ENCODE measurements at places on chromosomes 4 and X.

- DNase-seq = no peak
These were observed 64.6 kb upstream of the TRPC5 start for GRCh38 chrX:112147206-112147605.

GRCh38 chrX:74061879-74062278, 242.1 kb upstream of the ZCCHC13 start:
- no peak for DNase-seq

DNA sequence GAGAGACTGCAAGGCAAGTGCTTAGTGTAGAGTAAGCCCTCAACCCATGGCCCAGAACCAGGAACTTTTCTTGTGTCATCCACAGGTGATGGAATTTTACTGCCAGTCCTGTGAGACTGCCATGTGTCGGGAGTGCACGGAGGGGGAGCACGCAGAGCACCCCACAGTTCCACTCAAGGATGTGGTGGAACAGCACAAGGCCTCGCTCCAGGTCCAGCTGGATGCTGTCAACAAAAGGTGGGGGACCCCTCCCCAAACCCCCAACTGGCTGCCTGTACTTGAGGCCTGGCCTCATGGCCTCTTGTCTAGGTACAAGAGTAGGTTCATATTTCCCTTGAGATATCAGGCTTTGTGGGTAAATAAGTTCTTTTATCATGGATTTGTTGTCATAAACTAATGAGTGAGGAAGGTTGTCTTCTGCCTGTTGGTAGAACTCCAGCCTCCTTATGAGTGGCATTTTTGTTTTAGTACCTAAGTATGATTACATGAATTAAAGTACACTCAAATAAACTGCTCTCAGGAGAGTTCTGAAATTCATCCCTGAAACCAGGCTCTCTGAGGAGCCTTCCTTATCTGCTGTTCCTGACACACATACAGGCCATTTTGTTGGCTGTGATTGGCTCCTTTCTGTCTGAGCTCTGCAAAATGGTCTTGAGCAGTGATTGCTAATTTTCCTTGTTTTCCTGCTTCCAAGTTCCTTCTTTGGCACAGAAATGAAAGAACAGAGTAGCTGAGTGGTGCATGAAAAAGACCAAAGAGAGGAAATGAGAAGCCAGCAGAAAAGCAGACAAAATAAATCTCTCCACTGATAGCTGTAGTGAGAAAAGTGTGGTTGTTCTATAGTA, 51.4 kb upstream of the MND1 start:
- no peak for DNase-seq

DNA sequence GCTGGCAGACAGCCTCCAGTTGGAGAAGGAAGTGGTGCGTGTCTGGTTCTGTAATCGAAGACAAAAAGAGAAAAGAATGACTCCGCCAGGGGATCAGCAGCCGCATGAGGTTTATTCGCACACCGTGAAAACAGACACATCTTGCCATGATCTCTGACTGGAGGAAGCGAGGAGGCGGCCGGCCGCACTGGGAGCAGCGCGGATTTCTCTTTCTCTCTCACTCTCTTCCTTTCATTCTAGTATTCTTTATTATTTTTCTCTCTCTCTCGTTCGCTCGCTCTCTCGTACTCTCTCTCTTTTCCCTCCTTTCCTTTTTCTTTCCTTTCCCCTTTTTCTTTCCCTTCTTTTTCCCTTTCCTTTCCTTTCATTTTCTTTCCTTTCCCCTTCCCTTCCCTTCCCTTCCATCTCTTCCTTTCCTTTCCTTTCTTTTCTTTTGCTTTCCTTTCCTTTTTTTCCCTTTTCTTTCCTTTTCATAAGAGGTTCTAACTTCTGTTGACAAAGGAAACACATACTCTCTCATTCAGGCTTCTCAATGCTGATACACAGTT, 1.2 kb downstream of the POU3F4 start:
- DNase-seq = no peak

All from large intestine (tissue), 12 donors.